ENCODE measurements at places on chromosomes 2 and 18.

DNA sequence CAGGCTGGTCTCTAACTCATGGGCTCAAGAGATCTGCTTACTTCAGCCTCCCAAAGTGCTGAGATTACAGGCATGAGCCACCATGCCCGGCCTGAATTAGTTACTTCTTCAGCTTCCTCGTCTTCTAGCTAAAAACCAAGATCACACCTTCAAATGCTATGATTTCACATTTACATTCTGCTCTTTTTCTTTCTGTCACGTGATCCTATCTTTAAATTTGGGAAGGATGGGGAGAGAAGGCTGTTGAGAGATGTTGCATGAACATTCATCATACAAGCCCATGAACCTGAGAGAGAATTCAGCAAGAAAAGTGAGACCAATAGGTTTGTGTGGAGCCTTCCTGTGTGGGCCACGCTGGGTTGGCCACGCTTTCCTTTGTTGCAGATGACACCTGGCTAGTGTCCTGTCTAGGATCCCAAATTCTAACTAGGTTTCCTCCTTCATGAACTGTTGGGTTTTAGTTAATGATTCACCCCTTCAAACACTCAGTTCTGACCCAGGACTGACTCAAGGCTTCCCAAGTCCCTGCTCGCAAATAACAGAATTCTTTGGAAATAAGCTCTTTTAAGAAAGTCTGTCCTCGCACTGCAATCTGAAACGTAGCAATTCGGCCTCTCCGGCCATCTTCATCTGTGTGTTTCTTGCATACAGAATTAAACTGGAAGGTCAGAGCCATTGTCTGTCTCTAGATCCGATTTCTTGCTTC lies 57.3 kb upstream of the CREB1 start:
- no peak for DNase-seq

GRCh38 chr2:17301437-17301836 lies 216.8 kb downstream of the RAD51AP2 start:
- DNase-seq, result no peak

DNA sequence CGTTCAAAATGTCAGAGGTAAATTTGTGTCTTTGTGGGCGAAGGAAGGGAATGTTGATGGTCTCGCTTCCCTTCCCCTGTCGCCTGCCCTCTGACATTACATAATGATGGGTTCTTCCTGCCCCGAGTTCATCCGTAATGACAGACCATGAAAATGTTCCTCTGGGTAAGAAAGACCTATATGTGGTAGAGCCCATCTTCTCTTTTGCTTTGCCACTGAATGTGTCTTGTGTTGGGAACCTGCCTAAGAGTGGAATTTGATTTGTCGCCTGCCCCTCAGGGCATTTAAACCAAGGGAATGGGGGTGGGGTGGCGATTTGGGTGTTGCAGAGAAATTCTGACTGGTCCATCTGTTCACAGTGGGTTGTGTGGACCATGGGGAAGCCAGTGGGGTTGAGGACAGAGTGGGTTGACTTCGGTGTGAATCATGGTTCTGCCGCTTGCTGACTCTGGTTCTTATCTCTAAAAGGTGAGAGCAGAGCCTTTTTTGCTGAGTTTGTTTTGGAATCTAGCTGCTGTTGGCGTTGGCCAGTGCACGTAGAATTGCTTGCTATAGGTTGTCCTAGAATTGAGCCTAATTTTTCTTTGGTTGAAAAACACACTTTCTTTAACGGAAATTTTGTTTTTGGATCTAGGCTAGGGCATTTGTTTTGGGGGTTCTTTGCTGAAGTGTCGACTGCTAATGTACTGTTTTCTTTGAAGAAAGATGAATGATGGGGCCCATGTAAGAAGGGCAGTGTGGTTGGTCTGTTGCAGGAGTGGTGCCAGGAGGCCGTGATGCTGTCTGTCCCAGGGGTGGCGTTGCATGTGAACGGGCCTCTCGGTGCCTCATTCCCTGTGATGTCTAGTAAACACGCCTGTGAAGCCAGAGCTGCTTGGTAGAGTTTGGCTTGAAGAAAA lies 1.3 kb downstream of the INPP4A start:
- peak; percentile 70 for DNase-seq

GRCh38 chr2:64609227-64609941 lies 44.3 kb downstream of the SERTAD2 start:
- DNase-seq, result peak; percentile 75

DNA sequence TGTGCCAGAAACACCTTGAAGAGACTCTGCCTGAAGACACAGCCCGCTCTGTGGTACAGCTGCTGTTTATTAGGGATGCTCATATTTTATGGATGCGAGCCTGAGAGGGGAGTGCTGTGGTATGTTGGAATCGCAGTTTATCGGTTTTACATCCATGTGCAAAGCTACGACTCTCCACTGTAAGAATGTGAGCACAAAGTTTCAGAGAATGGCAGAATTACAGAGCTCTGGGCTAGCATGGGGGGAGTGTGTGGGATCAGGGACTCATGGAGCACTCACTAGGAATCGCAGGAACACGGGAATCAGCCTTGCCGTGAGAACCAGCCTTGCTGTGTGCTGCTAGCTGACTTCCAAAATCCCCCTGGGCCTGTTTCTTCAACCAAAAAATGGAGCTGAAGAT lies 199.9 kb downstream of the RNF144A start:
- DNase-seq, result no peak

DNA sequence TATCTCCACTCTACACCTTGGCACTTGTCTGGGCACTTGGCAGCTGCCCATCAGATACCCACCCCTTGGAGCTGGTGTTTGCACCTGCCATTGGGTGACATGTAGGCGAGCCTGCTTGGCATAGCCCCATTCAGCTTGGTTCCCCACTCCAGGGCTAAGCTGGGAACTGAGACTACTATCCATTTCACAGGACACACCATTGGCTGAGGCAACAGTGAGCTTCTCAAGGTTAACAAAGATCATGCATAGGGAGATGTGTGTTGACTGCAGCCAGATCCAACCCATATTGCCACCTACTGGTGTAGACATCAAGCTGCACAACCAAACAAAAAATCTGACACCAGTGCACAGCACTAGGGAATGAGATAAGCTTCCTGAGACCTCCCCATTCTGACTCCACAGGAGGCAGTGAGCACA lies 1389.8 kb upstream of the TMEFF2 start:
- DNase-seq, result no peak

GRCh38 chr18:35172451-35173035 lies 68.3 kb upstream of the ZNF397 start:
- no peak for DNase-seq

GRCh38 chr2:232200195-232200594 lies 178.4 kb upstream of the ALPP start:
- no peak for DNase-seq

- no peak for DNase-seq
Observed at GRCh38 chr2:215712219-215712868, 276.5 kb upstream of the FN1 start.

- no peak for DNase-seq
Observed at GRCh38 chr2:105580870-105581554, 163.7 kb upstream of the NCK2 start.

Measured in activated CD8-positive, alpha-beta memory T cell treated with anti-CD3 and anti-CD28 coated beads, Interleukin-2, amount 10 ng/mL, durations not matched to agents 7 days and 5 days (primary cell).